ENCODE measurements at places on chromosomes 11 and 22.

GRCh38 chr11:64095949-64096348, 60.2 kb downstream of the FLRT1 start:
- DNase-seq, result peak; percentile 84

GRCh38 chr11:44596525-44597276, 31.2 kb downstream of the CD82 start:
- DNase-seq, result no peak

DNA sequence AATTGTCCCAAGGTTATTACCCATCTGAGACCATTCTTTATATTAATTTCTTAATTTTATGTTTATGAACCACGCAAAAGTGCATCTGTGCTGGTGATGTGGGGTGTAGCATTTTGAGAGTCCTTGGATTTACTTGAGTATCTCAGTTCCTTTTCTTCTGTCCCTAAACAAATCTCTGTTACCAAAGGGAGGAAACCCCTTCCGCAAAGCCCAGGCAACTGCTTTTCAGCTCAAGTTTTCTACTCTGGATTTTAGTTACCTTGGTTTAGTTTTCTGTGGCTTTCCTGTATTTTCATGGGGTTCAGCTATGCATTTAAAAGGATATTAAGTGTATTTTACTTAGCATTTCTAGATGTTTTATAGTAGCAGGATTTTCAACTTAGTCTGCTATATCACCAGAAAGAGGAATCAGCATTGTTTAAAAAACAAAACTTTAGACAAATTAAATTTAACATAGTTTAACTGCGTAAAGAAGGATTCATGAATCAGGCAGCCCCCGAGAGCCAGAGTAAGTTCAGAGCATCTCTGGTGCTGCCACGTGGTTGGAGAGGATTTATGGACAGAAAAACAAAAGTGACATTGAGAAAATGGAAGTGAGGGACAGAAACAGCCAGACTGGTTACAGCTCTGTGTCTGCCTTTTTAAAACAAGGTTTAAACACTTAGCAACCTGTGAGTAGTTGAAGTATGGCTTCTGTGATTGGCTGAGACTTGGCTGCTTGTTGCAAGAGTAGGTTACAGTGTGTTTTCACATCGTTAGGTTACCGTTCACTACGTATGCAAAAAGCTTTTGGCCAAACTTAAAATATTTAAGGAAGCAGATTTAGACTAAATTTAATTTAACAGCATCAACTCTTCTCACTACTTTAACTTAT, 9.6 kb downstream of the ADM start:
- DNase-seq, result no peak

- no peak for DNase-seq
These were observed 725.9 kb upstream of the CCDC179 start for GRCh38 chr11:23586173-23586572.

GRCh38 chr11:34261820-34262219, 96.0 kb downstream of the ABTB2 start:
- DNase-seq, result no peak

GRCh38 chr22:49586873-49587272, 240.8 kb downstream of the BRD1 start:
- no peak for DNase-seq

- DNase-seq, result no peak
These were observed 36.1 kb downstream of the RELT start for GRCh38 chr11:73412308-73412707.

DNA sequence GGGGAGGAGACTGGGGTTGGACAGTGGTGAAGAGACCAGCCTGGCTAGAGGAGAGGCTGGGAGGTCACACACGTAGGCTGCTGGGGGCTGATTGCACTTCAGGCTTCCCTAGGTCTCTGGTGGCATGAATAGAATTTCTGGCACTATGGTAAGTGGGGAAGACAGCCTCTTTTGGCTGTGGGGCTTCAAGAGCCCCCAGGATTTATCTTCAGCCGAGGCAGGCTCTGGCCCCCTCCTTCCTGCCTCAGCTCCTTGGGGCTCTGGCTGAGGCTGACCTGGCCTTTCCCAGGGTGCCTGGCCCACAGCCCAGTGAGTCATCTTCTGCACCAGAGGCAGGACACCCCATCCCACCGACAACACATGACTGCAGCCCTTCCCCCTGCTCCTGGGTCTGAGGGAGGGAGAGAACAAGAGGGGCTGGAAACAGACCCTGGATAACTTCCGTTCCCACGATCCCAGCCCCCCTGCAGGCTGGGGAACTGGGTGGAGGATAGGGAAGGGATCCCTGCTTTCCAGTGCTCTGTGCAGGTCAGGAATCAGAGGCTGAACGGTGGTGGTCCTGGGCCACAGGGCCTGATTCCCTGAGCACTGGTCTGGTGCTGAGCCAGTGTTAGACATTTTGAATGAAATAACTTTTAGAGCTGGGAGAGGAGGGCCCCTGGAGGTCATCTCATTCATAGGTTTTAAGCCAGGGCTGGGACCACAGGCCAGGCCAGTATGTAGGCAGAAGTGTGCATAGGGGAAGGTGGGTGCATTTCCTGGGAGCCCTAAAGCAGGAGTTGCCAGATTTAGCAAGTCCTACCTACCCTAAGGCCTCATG, 26.5 kb downstream of the ARHGEF17 start:
- no peak for DNase-seq

GRCh38 chr22:45587638-45588505, 83.8 kb upstream of the ATXN10 start:
- DNase-seq, result no peak

DNA sequence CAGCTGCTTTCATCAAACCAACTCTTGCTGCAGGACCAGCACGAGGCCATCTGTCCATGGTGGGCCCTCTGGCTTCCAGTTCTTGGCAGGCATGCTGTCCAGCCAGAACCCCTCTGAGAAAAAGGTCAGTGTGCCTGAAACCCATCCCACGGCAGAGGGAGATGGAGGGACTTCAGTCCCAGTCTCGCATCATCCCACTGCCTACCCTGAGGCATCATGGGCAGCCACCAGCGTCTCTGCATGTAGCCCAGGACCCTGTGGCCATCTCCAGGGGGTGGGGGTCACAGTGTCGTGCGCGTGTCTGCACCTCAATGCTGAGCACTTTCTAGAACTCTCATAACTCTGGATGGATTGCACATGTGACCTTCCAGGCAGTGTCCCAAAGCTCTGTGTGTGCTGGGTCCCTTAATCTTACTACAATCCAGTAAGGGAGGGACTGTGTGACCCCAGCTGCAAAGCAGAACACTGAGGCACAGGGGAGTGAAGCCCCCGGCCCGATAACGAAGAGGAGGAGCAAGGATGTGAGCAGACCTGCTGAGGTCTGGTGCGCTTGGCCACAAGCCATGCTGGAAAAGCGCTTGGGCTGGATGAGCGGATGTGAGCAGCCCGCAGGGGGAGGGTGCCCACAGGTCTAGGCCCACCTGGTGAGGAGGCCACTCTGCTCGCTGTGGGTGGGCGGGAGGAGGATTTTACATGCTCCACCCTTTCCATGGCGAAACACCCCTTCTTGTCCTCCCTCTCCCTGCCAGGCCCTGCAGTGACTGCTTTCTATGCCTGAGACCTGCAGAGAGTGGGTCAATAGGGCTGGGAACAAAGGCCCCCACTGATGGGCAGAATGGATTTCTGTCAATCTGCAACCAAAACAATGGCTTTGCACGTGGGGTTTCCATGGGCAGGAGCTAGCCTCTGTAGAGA, 1401.0 kb downstream of the BRD1 start:
- no peak for DNase-seq

GRCh38 chr11:122850076-122850631, 11.9 kb downstream of the CRTAM start:
- DNase-seq, result no peak

DNA sequence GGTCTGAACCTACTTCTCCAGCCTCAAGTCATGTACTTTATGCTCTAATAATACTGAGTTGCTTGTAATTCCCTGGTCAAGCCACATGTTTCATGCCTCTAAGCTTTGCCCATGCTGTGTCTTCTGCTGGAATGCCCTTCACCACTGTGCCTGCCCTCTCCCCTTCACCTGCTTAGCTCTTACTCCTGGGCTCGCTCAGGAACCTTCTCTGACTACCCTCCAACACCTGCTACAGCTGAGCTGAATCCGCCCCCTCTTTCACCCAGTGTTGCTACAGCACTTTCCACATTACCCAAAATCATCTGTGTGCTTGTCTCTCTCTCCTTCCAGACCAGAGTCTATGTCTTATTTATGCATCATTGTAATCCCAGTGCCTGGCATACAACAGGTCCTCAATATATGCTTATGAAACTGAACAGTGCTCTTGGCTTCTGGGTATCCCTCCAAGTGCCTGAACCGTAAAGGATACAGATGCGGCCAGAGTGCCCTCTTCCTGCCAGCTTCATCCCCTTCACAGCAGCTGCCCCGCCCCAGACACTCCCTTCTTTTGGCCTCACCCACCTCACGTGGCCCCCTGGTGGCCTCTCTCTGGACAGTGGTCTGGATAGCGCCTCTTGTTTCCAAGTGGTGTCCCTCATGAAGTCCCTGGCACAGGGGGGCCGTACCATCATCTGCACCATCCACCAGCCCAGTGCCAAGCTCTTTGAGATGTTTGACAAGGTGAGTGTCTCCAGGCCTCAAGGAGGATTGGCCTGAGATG, 7.1 kb downstream of the ABCG4 start:
- DNase-seq, result no peak

Measured in COR-L47 (cell line).